ENCODE measurements at places on chromosomes 16 and 17.

DNA sequence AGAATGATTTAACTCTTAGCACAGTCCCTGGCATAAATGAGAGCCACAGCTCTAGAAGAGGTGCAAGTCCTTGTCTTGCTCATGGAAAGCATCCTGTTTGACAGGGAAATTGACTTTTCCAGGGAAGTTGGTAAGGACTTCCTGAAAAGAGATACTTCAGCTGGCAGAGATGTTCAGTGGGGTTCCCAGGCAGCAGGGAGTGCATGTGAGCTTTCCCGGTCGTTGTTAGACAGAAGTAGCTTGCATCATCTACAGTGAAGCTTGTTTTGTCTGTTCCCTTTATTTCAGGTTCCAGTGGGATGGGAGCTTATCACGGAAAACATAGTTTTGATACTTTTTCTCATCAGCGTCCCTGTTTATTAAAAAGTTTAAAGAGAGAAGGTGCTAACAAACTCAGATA lies 22.9 kb downstream of the ALDH3A2 start:
- DNase-seq: no peak

DNA sequence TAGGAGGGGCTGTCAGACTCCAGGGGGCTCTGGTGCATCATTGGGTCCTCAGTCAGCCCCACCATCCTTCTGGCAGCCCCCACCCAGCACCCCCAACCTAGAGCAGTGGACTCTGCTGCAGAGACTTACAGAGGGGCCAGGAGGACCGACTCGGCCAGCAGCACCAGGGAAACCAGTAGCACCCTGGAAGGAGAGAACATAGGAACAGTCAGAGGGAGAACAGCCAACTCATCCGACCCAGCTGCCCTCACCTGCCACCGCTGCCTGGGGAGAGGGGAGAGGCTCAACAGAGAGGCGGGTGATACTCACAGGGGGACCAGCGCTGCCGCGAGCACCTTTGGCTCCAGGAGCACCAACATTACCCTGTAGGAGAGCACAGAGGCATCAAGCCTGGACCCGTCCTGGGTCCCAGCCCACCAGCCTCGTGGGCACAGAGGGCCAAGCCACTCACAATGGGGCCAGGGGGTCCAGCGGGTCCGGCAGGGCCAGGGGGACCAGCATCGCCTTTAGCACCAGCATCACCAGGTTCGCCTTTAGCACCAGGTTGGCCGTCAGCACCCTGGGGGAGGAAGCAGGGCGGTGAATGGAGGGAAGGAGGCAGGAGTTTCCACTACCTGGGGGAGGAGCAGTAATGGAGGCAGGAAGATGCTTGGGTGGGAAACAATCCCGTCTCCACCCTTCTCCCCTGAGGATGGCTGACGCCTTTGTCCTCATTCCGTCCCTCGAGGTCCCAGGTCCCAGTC lies 11.7 kb downstream of the COL1A1 start:
- DNase-seq: no peak

DNA sequence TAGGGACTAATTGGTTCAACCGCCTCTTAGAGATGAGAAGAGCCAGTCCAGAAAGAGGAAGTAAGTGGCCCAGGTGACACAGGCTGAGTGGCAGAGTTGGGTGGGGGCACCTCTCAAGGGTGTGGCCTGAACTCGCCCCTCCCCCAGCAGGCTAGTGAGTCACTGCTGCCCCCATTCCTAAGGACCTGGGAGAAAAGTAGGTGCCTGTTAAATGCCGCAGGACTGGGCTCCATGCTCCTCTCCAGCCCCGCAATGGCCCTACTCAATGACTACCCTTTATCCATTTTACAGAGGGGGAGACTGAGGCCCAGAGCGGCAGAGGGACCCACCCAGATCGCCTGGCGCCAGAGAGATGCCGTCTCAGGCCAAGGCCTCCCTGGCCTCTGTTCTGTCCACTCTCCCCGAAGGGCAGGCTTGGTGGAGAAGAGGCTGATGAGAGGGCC lies 8.1 kb downstream of the TMEM235 start:
- DNase-seq: no peak

DNA sequence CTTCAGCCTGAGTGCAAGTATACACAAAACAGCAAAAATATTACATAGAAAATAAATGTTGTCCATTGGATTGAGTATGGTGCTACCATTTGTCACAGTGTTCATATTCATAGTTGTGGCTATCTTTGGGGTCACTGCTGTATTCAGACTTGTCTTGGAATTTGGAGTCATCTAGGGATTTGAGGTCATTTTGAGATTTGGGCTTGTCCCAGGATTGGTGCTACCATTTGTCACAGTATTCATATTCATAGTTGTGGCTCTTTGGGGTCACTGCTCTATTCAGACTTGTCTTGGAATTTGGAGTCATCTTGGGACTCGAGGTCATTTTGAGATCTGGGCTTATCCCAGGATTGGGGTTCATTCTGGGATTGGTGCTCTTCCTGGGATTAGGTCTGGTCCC lies 24.8 kb downstream of the OMG start:
- DNase-seq: no peak

DNA sequence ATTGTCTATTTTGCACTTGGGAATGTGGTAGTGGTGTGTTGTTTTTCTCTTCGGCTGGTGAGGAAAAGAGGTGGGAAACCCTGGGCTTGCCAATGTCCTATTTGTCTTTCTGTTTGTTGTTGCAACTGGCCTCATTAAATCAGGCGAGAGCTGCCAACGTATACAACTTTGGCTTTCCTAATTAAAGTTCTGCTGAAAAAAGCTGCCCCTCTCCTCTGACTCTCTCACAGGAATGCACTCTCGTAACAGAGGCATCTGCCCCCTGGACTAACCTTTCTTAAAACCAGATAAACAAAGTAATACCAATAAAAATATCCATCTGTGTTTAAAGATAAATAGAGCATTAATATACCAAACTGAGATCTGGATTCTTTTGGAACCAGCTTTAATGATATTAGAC lies 7.8 kb downstream of the CDRT15 start:
- DNase-seq: peak; percentile 33

- no peak for DNase-seq
Measured at GRCh38 chr17:31841850-31842194, 17.2 kb downstream of the COPRS start.

DNA sequence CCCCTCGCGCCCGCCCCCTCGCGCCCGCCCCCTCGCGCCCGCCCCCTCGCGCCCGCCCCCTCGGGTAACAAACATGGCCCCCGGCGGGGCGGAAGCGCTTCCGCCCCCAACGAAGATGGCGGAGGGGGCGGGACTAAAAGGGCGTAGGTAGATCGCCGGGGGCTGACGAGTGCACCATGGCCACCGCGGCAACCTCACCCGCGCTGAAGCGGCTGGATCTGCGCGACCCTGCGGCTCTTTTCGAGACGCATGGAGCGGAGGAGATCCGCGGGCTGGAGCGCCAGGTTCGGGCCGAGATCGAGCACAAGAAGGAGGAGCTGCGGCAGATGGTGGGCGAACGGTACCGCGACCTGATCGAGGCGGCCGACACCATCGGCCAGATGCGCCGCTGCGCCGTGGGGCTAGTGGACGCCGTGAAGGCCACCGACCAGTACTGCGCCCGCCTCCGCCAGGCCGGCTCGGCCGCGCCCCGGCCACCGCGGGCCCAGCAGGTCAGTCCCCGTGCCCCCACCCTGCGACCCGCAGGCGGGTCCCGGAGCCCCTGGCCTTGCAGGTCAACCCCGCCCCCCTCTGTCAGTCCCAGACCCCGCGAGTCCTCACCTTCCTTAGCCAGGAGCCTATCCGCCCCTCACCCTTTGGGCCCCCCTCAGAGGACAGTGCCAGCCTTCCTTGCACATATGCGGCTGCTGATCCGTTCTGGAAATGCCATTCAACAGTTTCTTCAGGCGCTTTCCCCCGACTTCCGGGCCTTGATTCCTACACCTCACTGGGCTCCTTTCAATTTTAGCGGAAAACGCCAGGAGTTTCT lies at the start of gene COG1:
COG1 (plus strand) TSS at position 162 of the 808 bp plus-strand sequence; CDS start at position 177, 15 bp downstream.
- DNase-seq: peak; percentile 75

DNA sequence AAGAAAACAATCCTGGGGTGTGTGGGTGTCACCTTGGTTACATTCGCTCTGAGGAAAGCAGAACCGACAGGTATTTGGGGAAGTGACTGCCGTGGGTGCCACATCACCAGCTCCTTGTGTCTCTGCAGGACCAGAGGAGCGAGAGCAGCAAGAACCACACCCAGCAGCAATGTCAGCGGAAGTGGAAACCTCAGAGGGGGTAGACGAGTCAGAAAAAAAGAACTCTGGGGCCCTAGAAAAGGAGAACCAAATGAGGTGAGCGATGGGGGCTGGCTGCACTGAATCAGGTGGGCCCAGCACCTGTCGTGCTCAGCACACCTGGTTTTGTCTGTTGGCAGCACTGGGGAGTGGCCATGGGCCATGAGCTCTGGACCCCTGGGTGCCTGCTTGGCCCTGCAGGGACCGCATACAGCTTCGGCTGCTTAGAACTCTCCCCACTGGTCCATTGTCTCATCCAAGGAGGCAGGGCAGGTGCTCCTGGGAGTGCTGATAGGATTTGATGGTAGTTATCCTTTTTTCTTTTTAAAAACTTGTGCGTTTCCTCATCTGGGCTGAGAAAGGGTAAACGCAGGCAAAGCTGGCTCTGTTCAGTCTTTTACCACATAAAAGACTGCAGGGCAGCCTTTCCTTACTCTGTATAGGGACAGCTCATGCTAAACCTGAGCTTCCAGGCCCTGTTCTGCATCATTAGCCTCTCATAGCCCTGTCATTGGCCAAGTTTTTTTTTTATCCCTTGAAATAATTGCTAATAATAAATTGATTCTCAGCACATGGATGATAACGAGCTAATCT lies 29.4 kb downstream of the HMOX2 start:
- DNase-seq: no peak

DNA sequence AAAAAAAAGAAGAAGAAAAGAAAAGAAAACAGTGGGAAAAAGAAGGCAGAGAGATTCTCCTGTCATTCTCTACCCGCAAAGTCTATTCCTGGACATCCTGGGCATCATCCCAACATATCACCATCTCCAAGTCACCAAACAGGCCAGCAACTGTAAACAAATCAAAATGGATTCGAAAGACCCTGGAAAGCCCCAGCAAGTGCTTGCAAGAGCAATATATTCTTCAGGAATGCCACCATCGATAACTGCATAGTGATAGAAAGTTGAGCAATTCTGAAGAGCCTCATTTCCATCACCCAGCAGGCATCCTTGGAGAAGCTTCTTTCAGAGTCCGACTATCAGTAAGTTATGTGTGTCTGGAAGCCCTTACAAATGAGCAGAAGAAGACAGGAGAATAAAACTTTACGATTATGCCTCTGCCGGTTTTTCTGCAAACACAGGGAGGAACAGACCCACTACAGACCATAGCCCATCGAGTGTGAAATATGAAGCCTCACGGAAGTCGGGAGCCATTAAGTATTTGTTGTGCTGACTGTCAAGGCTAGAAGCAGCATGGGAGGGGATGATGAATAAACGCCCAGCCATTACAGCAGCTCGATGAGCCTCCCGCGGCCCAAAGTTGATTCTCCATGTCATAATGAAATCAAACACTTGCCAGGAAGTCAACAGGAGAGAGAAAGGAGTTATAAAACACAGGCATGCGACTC lies 64.5 kb upstream of the SEC14L1 start:
- DNase-seq: no peak

- no peak for DNase-seq
Measured at GRCh38 chr17:13204607-13205237, 186.9 kb upstream of the ELAC2 start.

DNA sequence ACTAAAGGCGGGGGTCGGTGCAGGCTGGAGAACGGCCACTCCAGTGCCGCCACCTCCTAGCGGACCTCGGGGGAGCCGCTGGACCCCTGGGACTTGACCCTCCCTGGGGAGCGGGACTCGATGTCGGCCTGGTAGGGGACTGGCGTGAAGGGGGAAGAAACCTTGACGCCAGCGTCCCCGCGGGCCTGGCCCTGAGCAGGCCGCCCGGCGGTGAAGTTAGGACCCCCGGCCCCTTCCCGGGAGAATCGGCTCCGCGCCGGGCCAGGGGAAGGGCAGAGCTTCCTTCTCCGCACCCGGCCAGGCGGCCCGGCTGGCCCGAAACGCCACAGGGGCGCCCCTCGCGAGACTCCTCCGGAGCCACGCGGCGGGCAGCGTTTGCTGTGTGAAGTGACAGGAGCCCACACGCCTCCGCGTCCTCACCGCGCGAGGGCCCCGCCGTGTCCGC lies 389 bp downstream of the DUS1L start:
- no peak for DNase-seq

DNA sequence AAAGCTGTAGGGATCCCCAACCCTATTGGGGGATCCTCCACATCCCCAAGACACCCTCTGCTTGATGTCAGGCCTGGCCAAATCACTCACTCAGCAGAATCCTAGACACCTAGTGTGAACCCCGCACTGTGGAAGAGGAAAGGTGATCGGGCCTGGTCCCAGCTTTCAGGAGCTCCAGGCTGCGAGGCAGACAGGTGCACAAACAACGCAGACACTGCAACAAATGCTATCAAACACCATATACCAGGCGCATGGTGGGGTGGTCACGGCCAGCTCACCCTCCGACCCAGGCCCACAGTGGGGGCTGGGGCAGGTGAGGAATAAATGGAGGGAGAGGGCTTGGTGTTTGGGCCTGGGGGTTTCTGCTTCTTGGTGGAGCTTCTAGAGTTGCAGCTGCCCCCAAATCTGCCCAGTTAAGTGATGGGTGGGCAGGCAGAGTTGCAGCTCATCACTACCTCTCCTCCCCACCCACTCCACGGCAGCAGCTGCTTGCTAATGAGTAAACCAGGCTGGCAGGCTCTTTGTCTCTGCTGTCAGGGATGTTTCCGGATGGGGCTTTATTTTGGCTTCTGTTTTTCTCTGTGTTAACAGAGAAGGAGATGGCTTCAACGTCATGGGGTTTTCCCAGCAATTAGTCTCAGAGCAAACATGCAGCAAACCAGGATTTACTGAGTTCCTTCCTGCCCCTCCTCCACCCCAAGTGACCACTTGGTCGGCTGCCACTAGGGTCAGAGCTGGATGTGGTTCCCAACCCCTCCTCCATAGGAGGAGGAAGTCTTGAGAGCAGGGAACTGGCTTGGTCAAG lies 46.6 kb downstream of the PECAM1 start:
- peak; percentile 35 for DNase-seq

GRCh38 chr16:48852951-48853350 lies 243.0 kb upstream of the N4BP1 start:
- no peak for DNase-seq

GRCh38 chr17:6641247-6641863 lies 495 bp downstream of the TXNDC17 start:
- no peak for DNase-seq

GRCh38 chr16:78993346-78993745 lies 607.2 kb downstream of the MAF start:
- no peak for DNase-seq

DNA sequence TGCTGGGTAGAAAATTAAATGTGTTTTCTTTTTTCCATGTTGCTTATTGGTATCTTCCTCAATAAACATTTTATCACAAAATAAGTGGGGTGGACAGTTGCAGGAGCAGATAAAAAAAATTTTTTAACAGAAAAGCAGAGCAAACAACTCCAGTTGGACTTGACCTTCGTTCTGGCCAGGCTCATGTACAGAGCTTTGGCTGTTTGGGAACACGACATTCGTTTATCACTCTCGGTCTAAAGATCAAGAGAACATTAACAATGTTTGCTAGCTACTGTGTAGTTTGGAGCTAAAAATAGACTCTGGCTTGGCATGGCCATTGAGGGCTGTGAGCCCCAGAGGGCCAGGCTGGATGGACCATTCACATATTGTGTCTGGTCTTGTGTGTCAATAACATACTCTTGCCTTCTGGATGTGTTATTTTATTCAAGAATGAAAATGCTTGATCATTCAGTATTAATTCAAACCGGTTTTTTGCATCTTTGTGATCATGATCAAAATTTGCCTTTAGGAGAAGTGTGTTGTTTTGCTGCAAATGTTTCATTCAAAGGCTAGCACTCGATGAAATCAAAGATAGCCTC lies 56.6 kb downstream of the TMEM186 start:
- no peak for DNase-seq

Measured in renal cortex interstitium (tissue), 15 donors.